Progenitor cell of endocrine pancreas (in vitro differentiated cells): ENCODE measurements at places on chromosomes 7 and 10. TPM values are rescaled to one million over a fixed set of nuclear protein-coding genes. Genes with fewer than 3 reads are reported as not detected.
A peak's percentile ranks its signal among the peaks of the same experiment; 100 is the strongest.

DNA sequence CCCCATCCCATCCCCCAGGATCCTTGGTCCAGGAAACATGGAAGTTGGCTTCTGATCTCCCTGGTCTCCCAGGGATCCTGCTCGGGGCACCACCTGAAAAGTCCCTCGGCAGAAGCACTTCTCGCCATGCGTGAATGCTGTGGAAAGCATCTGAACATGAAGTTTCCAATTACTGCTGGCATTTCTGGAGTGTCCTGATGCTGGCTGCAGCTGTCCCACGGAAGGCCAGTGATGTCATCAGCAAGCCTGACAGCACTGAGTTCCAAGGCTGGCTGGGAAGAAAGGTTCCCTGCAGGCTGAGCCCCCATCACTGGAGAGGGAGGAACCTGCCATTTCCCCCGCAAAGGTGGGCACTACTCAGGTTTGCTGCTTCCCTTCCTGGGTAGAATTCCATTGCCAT is 71.4 kb downstream of the KCNMA1 start:
- H3K27ac ChIP-seq = no peak overlapping the region
- no peak for DNase-seq
- H3K4me3 ChIP-seq = no peak overlapping the region
- peaks cover 5% of the 10 kb centered on the region for H3K4me1 ChIP-seq

DNA sequence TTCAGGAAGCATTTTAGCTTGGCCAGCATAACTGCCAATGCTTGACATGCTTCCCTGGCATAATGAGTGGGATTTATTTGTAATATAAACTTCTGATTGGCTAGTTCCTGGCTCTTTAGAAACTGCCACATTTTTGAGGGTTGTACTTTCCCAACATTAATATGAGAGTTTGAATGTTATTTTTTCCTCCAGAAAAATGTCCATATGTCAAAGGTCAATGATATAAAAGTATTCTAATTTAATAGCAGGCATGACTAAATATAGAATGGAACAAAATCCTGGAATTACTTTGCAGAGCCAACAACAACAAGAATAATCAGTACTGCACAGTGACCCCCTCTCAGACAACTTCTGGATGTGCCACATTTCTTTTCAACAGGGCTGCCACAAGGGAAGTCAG is 352.6 kb downstream of the PRPF18 start:
- peaks cover 1% of the 10 kb centered on the region for H3K4me1 ChIP-seq
- DNase-seq = no peak
- no peak overlapping the region for H3K27ac ChIP-seq
- H3K36me3 ChIP-seq = peaks cover 3% of the 10 kb centered on the region
- H3K27me3 ChIP-seq = no peaks in the 10 kb centered on the region
- no peak overlapping the region for H3K4me3 ChIP-seq

DNA sequence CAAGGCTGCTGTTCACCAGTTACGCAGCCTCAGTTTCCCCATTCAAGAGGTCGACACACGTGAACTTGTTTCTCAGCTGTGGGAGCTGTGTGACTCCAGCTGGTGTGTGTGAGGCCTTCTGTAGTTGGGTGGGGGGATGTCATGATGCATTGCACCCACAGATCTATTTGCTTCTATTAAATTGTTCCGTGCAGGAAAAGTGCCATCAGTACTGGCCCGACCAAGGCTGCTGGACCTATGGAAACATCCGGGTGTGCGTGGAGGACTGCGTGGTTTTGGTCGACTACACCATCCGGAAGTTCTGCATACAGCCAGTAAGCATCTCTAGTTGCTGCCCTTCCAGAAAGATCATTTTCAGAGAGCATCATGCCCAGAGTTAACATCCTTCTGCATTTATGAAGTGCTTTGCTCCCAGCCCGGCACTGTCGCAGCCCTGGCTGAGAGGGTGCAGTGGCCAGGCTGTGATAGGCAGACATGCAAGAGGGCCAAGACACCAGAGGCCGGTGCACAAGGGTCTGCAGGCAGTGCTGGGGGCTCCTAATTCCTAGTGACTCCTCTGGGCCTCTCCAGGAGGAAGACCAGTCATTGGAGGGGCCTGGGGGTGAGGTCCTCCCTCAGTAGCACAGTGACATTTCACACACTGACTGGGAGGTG is 60.2 kb downstream of the MKI67 start:
- peaks cover 22% of the 10 kb centered on the region for H3K27me3 ChIP-seq
- H3K36me3 ChIP-seq = no peaks in the 10 kb centered on the region
- H3K4me3 ChIP-seq = no peak overlapping the region
- no peak for DNase-seq
- H3K27ac ChIP-seq = no peak overlapping the region

DNA sequence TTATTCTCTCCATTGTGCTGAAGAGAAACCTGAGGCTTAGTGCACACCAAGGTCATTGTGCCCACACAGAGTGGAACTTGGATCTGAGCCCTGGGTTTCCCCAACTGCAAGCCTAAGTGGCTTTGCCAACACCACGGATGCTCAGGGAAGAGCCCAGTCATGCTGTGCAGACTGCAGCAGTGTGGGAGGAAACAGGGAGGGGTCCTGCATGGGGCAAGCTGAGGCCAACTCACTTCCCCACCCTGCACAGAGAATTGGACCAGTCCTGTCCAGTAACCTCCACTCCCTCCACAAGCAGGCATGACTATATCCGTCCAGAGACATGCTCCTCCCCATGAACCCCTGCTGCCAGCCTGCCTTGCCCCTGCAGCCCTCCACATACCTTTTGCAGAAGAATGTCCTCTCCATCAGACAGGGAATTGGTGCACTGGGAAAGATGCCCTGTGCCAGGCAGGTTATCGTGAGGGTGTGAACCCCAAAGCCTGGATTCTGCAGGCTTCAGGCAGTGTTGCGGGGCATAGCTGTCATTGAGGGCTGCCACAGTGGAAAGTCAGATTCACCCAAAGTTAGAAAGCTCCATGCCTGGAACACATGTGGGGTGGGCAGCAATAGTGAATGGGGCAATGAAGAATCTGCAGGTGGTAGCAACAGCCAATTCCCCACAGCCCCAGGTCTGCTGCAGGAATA is 44.9 kb downstream of the DRGX start:
- H3K27me3 ChIP-seq = peaks cover 7% of the 10 kb centered on the region
- DNase-seq = no peak
- no peaks in the 10 kb centered on the region for H3K4me1 ChIP-seq
- H3K4me3 ChIP-seq = no peak overlapping the region
- no peaks in the 10 kb centered on the region for H3K36me3 ChIP-seq
- H3K27ac ChIP-seq = no peak overlapping the region

GRCh38 chr10:110017052-110017451 is 9.3 kb downstream of the ADD3 start:
- no peak overlapping the region for H3K4me3 ChIP-seq
- H3K36me3 ChIP-seq = peaks cover 2% of the 10 kb centered on the region
- DNase-seq = no peak
- no peak overlapping the region for H3K27ac ChIP-seq

DNA sequence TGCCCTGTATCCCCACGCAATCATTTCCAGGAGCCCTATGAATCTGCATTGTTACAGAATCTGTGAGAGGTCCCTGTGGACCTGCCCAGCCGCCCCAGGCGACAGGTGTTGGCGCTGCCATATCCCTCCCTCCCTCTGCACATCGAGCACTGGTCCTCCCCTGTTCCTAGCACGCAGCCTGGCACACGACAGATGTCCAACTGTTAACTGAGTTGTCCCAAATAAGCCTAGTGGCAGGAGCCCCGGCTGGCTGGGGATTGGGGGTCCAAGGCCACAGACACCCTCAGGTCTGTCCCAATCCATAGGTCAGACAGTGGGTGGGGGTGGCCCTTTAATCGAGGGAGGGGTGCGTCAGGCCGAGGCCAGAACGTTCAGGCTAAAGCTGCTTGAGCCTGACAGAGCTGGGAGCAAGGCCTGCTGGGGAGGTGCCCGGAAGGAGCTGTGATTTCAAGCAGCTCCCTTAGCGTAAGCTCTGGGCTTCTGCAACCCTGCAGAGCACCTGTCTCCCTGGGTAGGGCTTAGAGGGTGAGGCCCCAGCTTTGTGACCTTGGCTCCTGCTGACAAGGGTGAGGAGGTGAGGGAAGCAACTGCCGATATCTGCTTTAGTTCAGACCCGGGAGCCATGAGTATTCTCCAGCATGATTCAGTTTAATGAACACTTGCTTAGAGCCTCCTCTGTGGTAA is 40.1 kb downstream of the ADRA2A start:
- no peak overlapping the region for H3K4me3 ChIP-seq
- no peak overlapping the region for H3K27ac ChIP-seq
- no peaks in the 10 kb centered on the region for H3K4me1 ChIP-seq
- no peak for DNase-seq
- H3K36me3 ChIP-seq = no peaks in the 10 kb centered on the region

ING3 gene
- total RNA-seq = 27.4 and 28.3 TPM in 2 replicates

- peaks cover 5% of the 10 kb centered on the region for H3K4me1 ChIP-seq
- peak overlapping the region; percentile 77 for H3K4me3 ChIP-seq
- H3K36me3 ChIP-seq = no peaks in the 10 kb centered on the region
- peaks cover 9% of the 10 kb centered on the region for H3K27me3 ChIP-seq
These were observed 35.1 kb upstream of the SRRM3 start for GRCh38 chr7:76166404-76167255.

COL1A2 gene
- total RNA-seq = 14.8 and 26.2 TPM in 2 replicates

GRCh38 chr10:113180401-113181154 is 230.5 kb downstream of the TCF7L2 start:
- H3K4me1 ChIP-seq = peaks cover 14% of the 10 kb centered on the region
- no peaks in the 10 kb centered on the region for H3K36me3 ChIP-seq
- H3K27me3 ChIP-seq = peaks cover 4% of the 10 kb centered on the region
- DNase-seq = no peak
- H3K27ac ChIP-seq = no peak overlapping the region
- H3K4me3 ChIP-seq = no peak overlapping the region

- H3K4me1 ChIP-seq = peaks cover 15% of the 10 kb centered on the region
- H3K27me3 ChIP-seq = no peaks in the 10 kb centered on the region
- no peaks in the 10 kb centered on the region for H3K36me3 ChIP-seq
- no peak overlapping the region for H3K27ac ChIP-seq
- no peak overlapping the region for H3K4me3 ChIP-seq
- no peak for DNase-seq
These were observed 283.7 kb upstream of the ZMIZ1 start for GRCh38 chr10:78785066-78785465.

TRDMT1 gene
- 10.4 and 14.3 TPM in 2 replicates for total RNA-seq

SH2D4B gene
- 0.11 and 0.12 TPM in 2 replicates for total RNA-seq

PRTFDC1 gene
- total RNA-seq = 35.4 and 39.4 TPM in 2 replicates

CASP2 gene
- 65.5 and 68.9 TPM in 2 replicates for total RNA-seq

GRCh38 chr7:82821037-82821436 is 341.6 kb downstream of the PCLO start:
- H3K4me1 ChIP-seq = no peaks in the 10 kb centered on the region
- no peaks in the 10 kb centered on the region for H3K27me3 ChIP-seq
- no peaks in the 10 kb centered on the region for H3K36me3 ChIP-seq

DNA sequence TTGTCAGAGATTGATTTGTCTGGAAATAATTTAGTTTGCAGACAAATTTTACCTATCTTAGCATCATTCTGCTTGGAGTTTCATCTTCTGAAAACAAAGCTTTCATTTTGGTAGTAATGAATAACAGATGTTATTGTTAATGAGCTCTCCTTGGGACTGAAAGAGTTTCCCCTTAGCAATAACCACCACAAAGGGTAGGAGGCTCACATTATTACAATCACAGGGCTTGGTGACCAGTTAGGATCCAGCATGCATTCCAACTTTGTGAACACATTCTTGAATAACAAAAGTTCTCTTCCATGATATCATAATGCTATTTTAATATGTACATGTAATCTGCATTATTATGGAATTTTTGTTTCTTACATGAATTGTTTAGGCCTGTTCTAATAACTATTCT is 148.8 kb upstream of the VWC2 start:
- no peaks in the 10 kb centered on the region for H3K27me3 ChIP-seq
- H3K4me1 ChIP-seq = no peaks in the 10 kb centered on the region
- no peak overlapping the region for H3K27ac ChIP-seq
- no peak for DNase-seq

DNA sequence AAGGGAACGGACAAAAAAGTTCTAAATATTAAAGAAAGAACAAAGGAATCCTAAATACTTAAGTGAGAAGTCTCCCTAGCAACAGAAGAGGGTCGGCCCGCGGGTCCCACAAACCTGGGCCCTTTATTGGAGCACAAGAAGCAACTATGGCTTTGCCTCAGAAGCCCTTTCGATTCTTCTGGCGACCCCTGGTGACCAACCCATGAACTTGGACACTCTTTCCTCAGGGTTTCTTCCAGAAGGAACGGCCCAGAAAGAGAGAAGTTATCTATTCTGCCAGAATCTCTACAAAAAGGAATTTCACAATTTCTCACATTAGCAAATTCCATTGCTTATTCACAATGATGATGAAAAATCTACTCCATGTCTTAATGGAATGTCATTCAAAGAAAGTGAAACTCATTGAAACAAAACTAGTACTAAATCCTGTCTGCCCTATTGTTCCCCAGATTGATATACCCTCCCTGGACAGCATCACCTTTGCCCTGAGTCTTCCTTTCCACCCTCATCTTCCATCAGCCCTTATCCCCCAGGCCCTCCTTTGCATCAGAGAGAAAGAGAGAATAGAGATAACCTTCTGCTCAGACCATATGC is 43.7 kb downstream of the CPVL start:
- peak; percentile 50 for DNase-seq
- H3K36me3 ChIP-seq = no peaks in the 10 kb centered on the region
- no peaks in the 10 kb centered on the region for H3K27me3 ChIP-seq
- H3K4me3 ChIP-seq = no peak overlapping the region
- H3K27ac ChIP-seq = no peak overlapping the region

POU6F2 gene
- total RNA-seq = 4.4 and 5.6 TPM in 2 replicates

GRCh38 chr7:83119026-83119382 is 43.7 kb downstream of the PCLO start:
- peaks cover 1% of the 10 kb centered on the region for H3K4me1 ChIP-seq
- no peak overlapping the region for H3K4me3 ChIP-seq
- H3K27ac ChIP-seq = no peak overlapping the region
- DNase-seq = no peak
- no peaks in the 10 kb centered on the region for H3K27me3 ChIP-seq

GRCh38 chr10:44393834-44394547 is 9.1 kb upstream of the CXCL12 start:
- H3K27me3 ChIP-seq = peaks cover 42% of the 10 kb centered on the region
- no peak overlapping the region for H3K4me3 ChIP-seq
- DNase-seq = no peak
- H3K27ac ChIP-seq = no peak overlapping the region
- peaks cover 4% of the 10 kb centered on the region for H3K4me1 ChIP-seq
- no peaks in the 10 kb centered on the region for H3K36me3 ChIP-seq
